ENCODE measurements at places on chromosomes 7 and 10. TPM values are rescaled to one million over a fixed set of nuclear protein-coding genes. Genes with fewer than 3 reads are reported as not detected.

DNA sequence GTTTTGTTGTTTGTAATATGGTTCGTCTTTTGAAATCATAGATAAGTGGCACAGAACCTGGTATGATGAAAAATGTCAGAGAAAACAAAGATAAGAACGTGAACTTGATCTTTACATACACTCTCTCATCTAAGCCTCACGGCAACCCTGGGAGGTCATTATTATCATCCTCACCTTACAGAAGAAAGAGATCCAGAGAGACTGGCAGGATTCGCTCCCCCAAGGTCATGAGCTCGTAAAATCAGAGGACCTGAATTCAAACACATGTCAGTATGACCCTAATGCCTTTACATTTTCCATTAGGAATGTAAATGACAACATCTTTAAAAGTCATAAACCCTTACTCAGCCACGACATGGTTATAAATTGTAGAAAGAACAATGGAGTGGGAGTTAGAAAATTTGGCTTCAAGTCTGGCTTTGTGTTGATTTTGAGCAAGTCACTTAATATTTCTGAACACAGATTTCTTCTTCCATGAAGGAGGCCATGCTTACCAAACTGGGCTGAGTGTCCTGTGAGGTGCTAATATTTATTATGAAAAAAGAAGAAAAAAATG is 35.9 kb downstream of the HIPK2 start:
- DNase-seq: no peak
- H3K27me3 ChIP-seq: no peaks in the 10 kb centered on the region
- peak overlapping the region; percentile 5 for H3K27ac ChIP-seq
- H3K4me1 ChIP-seq: peaks cover 31% of the 10 kb centered on the region
- H3K36me3 ChIP-seq: no peaks in the 10 kb centered on the region

DNA sequence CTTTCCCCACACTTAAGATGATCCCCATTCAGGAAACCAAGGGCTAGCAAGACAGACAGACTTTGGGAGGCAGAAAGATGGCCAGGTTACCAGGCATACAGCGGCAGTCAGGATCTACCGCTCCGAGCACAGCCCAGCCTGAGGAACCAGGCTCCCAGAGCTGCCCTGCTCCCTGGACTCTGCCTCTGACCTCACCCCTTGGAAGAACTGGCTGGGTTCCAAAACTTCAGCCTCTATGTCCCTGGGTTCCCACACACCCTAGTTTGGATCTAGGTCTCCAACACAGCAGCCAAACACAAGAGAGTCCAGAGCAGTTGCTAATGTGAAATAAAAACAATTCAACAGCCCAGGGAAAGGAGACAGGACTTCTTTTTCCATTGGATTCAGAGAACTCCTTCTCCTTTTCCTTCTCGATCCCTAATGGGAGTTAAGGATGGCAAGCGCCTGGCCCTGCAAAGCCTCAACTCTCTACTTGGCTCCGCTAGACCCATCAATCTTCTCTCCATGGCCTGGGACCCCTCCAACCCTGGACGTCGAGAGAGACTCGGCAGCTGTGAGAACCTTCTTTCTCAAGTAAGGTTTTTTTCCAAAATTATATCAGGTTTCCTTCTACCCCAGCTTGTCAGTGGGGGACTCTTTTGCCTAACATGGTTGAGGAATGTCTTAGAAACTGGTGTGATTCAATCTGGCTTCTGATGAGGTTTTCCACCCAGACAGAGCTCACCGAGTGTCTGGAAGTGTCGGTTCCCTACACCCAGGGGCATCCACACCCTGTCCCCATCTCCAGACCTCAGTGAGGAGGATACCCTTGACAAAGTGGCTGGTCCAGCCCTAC is 219.6 kb downstream of the KCNMA1 start:
- peaks cover 17% of the 10 kb centered on the region for H3K27me3 ChIP-seq
- no peaks in the 10 kb centered on the region for H3K4me1 ChIP-seq
- H3K36me3 ChIP-seq: no peaks in the 10 kb centered on the region
- no peak overlapping the region for H3K4me3 ChIP-seq
- no peak overlapping the region for H3K27ac ChIP-seq

- peaks cover 30% of the 10 kb centered on the region for H3K4me1 ChIP-seq
- DNase-seq: no peak
- no peak overlapping the region for H3K27ac ChIP-seq
Observed at GRCh38 chr10:69453795-69454194, 2.5 kb downstream of the TSPAN15 start.

- H3K4me1 ChIP-seq: no peaks in the 10 kb centered on the region
- no peak overlapping the region for H3K4me3 ChIP-seq
- no peak for DNase-seq
- no peak overlapping the region for H3K27ac ChIP-seq
- H3K27me3 ChIP-seq: no peaks in the 10 kb centered on the region
Observed at GRCh38 chr7:78151229-78151628, 352.7 kb downstream of the PHTF2 start.

- DNase-seq: no peak
- H3K27me3 ChIP-seq: no peaks in the 10 kb centered on the region
- peaks cover 43% of the 10 kb centered on the region for H3K4me1 ChIP-seq
- H3K4me3 ChIP-seq: no peak overlapping the region
Observed at GRCh38 chr10:43384252-43385221, 13.1 kb downstream of the FXYD4 start.

DNA sequence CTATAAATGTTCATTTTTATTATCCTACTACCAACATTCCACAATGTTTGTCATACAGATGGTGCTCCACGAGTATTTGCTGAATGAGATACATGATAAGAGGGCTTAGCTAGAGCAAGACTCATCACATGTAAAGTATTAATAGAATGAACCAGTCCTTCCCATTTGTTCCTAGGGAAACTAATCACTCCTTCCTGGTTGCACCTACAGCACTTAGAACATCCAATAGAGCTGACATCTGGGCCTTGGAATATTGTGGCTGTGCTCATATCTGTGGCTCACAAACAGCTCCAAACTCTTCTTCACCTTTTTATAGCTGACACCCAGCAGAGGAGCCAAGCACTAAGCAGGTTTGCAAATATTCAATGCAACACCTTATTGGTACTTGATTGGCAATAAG is 91.9 kb upstream of the C1GALT1 start:
- H3K36me3 ChIP-seq: peaks cover 7% of the 10 kb centered on the region
- DNase-seq: no peak
- peaks cover 8% of the 10 kb centered on the region for H3K27me3 ChIP-seq
- no peak overlapping the region for H3K27ac ChIP-seq
- no peaks in the 10 kb centered on the region for H3K4me1 ChIP-seq

- peaks cover 37% of the 10 kb centered on the region for H3K4me1 ChIP-seq
- peak overlapping the region; percentile 99 for H3K27ac ChIP-seq
- peaks cover 10% of the 10 kb centered on the region for H3K36me3 ChIP-seq
- H3K4me3 ChIP-seq: peak overlapping the region; percentile 94
- H3K27me3 ChIP-seq: no peaks in the 10 kb centered on the region
Observed at GRCh38 chr7:141737118-141737835, 881 bp upstream of the SSBP1 start.

- no peaks in the 10 kb centered on the region for H3K36me3 ChIP-seq
- DNase-seq: no peak
- H3K4me1 ChIP-seq: peaks cover 13% of the 10 kb centered on the region
- H3K4me3 ChIP-seq: no peak overlapping the region
- H3K27ac ChIP-seq: no peak overlapping the region
- H3K27me3 ChIP-seq: no peaks in the 10 kb centered on the region
Observed at GRCh38 chr7:75663302-75663907, 75.3 kb downstream of the HIP1 start.

Gene AKR1E2
- total RNA-seq: 1.7 TPM

Gene BRI3
- 84.2 TPM for total RNA-seq

Gene MAP3K8
- 27.0 TPM for total RNA-seq

Gene SLC16A12
- not detected for total RNA-seq

Gene EXOSC1
- total RNA-seq: 75.3 TPM

Gene FGF8
- total RNA-seq: 0.43 TPM
